ENCODE measurements at places on chromosomes 2 and 18. TPM values are rescaled to one million over a fixed set of nuclear protein-coding genes. Genes with fewer than 3 reads are reported as not detected.

The TMEM198 gene
- total RNA-seq = 9.1 TPM

The MYO1B gene
- 80.3 TPM for total RNA-seq

The OSBPL1A gene
- 15.9 TPM for total RNA-seq

The TCF7L1 gene
- total RNA-seq = 27.7 TPM

The TOGARAM2 gene
- 0.61 TPM for total RNA-seq

The MARCHF4 gene
- total RNA-seq = not detected

The DSEL gene
- 0.18 TPM for total RNA-seq

The FOXD4L1 gene
- 0.73 TPM for total RNA-seq

The KIAA2012 gene
- 0.37 TPM for total RNA-seq

The TMEM37 gene
- 15.8 TPM for total RNA-seq

The EMILIN1 gene
- total RNA-seq = 0.30 TPM

The GRP gene
- total RNA-seq = not detected

DNA sequence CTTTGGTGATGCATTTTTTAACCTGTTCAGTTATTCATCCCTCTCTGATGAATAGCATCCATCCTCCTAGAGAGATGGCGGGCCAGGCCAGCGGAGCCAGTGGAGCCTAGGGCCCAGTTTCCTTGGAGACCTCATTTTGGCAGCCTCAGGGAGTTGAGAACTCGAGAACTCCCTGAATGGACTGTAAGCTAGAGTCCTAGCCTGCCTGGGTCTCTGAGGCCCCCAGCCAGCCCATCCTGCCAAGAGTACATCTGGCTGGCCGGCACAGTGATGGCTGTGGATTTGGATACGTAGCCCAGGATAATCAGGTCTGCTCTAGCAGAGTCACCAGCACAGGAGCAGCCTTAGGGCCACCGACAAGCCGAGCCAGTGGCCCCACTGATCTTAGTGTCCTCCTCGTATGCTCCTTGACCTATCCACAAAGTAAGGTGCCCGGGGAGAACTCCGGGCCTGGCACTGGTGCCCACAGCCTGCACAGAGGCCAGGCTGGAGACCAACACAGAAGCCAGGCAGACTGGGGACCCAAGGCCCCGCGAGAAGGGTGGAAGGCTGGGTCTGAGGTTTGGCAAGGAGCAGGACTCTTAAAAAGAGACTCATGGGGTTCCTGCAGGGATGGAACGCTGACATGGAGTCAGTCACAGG, 110.5 kb upstream of the MCFD2 start:
- no peak for DNase-seq

DNA sequence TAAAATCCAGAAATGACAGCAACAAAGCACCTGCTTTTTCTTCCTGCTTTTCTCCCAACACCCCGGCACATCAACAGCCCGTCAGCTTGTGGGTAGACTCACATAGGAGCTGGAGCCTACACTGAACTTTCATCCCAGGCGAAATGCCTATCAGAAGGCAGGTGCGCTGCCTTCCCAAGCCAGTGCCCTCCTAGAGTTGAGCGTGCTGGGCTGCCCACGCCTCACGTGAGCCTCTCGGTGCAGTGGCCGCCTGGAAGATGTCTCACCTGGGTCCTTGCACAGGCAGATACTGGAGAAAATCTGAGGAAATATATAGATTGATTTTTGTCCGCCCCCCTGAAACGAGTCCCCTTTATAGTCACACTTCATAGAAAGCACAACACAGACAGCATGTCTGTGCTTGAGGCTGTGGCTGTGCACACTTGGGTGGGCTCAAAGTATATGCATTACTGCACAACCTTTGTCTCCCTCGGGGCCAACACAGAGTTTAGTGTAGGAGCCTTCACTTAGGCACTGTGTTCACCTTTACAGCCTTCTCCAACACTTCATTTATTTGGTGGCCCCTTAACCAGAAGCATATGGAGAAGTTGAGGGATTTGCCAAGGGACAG, 112.5 kb downstream of the SMAD7 start:
- no peak for DNase-seq

GRCh38 chr18:40018266-40018665, 1936.8 kb upstream of the PIK3C3 start:
- no peak for DNase-seq

- no peak for DNase-seq
These were observed 72.9 kb downstream of the PRKCE start for GRCh38 chr2:45724335-45724734.

DNA sequence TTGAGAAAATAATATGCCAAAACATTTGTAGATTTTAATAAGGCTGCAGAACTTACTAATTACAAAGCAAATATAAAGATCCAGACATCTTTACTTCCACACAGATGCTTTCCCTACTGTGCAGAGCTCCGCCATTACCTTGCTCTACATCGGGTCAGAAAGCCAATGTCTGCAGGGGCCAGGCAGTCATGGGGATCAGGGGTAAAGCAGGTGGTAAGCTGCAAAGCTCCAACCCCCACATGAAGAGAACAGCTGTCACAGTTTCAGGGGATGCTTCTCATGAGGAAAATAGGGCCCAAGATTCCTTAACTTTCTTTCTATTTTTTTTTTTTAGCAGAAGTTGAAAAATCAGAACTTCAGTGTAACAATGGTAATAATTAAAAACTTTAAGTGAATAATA, 102.7 kb downstream of the DCC start:
- DNase-seq = no peak

- no peak for DNase-seq
These were observed 185.6 kb upstream of the SALL3 start for GRCh38 chr18:78794071-78794430.

DNA sequence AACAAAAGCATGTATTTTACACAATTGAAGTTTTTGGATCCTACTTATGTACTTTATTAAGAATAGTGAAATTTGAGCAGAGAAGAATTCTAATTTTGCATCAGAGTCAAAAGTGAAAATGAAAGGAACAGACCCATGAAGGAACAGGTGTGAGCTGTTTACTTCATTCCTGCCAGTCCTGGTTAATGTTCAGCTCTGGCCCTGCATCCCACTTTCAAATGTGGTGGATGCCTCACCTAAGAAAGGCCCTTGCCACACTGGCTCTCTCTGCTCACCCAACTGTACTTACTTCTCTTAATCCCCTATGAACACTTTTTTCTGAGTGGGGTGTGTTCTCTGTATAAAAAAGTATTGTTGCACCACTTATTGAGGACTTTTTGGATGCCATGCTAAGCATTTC, 22.2 kb downstream of the FAM110C start:
- no peak for DNase-seq

DNA sequence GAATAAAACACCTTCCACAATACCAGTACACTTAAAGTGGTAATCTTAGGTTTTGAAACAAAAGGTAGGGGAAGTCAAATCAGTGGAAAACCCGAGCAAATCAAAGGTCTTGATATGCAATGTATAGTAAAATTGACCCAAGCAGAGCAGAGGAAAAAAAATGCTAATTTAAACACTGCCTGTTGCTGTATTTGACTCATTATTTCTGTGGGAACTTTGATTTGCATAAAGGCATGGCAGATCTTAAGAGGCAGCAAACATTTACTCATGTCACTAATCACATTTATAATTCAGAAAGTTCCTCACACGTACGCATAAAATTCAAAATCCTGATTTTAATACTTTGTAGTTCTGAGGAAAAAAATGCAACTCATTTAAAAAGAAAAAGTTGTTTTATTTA, 64.4 kb downstream of the IKZF2 start:
- no peak for DNase-seq

- DNase-seq = no peak
These were observed 154.2 kb downstream of the KCTD1 start for GRCh38 chr18:26394047-26394654.

- no peak for DNase-seq
These were observed 263.8 kb downstream of the KCNE4 start for GRCh38 chr2:223315813-223316212.

DNA sequence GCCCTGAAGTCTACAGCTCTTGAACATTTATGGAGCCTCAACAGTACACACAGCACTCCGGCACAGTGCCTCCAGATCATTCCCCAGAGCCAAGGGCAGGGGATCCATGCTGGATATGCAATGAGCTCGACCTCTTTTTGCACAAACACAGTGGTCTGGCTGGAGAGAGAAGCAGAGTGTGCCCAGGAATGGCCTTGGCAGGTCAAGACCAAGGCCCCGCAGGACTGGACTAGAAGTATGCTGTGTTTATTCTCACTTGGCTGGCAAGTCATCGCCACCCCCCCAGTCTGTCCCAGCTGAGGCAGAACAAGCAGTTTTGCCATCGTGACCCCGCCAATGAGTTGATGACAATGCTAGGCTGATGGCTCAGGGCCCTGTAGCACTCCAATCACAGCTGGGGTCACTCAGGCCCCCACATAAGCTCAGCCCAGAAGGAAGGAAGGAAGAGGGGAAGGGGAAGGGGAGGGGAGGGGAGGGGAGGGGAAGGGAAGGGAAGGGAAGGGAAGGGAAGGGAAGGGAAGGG, 212.1 kb downstream of the TTC32 start:
- DNase-seq = no peak

GRCh38 chr2:181396256-181397123, 60.7 kb upstream of the ITGA4 start:
- DNase-seq = no peak

DNA sequence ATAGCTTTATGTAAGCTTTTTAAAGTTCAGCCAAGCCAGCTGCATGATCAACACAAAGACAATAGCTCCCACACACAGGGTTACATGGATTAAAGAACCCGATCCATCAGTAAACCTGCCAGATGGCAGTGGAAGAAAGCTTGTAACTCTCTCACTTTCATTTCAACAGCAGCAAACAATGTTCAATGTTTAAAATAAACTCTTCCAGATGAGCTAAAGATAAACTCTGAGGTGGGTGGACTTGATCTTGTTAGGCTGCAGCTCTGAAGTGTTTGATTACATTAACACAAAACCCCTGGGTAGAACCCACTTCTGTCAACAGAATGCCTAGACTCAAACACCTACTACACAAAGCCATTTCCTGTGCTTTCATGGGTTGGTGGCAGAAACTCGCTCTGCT, 13.9 kb downstream of the RDH14 start:
- no peak for DNase-seq

GRCh38 chr2:231015478-231015877, 19.6 kb downstream of the SPATA3 start:
- DNase-seq = no peak

DNA sequence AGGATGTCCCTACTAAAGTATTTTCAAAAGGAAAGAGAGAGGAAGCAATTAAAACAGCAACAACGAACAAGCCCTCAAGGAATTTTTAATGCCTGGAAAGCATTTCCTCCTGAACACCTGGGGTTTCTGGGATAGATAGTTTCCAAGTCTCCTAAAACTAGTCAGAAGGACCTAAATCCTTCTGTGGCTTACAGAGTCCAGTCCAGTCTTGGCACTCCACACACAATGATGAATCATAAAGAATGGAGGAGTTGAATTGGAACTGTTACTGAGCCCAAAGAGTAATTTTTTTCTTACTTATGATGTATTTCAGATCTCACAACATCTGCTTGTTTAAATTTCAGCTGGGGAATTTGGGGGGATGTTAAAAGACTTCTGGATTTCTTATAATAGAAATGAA, 144.6 kb upstream of the SETBP1 start:
- no peak for DNase-seq

GRCh38 chr18:31677592-31677991, 6.8 kb downstream of the B4GALT6 start:
- no peak for DNase-seq

GRCh38 chr2:133380991-133381390, 187.3 kb downstream of the NCKAP5 start:
- no peak for DNase-seq

- DNase-seq = peak; percentile 98
These were observed 637 bp upstream of the SFT2D3 start for GRCh38 chr2:127700527-127701192.

GRCh38 chr2:29114586-29114945, 649 bp upstream of the CLIP4 start:
- DNase-seq = no peak

GRCh38 chr2:239298116-239298804, 102.6 kb downstream of the HDAC4 start:
- DNase-seq = no peak

GRCh38 chr18:61001138-61001537, 332.1 kb upstream of the CDH20 start:
- DNase-seq = no peak

DNA sequence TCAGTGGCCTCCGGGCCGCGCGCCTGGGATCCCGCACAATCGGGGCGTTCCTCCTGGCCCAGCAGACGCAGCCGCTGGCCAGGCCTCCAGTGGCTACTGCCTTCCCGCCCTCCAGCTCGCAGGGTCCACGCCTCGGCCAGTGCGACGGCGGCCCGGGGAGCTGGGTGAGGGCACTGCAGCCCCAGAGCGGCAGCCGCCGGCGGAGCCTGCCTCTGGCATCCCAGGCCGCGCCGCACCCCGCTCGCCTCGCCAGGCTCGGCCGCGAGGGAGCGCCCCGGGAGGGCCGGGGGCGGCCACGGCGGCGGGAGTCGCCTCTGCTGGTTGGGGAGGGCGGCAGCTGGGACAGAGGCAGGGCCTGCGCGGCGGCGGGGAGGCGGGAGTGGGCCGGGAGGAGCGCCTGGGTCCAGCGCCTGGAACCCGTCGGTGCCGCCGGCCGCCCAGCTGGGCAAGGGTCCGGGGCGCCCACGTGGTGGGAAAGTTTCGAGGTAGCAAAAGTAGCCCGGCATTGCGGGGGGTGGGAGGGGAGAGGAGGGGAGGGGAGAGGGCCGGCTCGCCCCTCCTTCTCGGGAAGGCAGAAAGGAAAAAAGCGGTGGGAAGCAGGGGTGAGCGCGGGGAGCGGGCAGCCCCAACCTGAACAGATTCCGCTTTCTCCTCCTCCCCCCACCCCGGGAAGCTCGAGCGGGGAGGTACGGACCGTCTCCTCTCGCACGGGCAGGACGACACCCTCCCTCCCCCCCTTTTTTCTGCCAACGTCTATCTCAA, 1.5 kb upstream of the INHBB start:
- peak; percentile 61 for DNase-seq

- DNase-seq = no peak
These were observed 73.7 kb upstream of the TGFA start for GRCh38 chr2:70627211-70627898.

DNA sequence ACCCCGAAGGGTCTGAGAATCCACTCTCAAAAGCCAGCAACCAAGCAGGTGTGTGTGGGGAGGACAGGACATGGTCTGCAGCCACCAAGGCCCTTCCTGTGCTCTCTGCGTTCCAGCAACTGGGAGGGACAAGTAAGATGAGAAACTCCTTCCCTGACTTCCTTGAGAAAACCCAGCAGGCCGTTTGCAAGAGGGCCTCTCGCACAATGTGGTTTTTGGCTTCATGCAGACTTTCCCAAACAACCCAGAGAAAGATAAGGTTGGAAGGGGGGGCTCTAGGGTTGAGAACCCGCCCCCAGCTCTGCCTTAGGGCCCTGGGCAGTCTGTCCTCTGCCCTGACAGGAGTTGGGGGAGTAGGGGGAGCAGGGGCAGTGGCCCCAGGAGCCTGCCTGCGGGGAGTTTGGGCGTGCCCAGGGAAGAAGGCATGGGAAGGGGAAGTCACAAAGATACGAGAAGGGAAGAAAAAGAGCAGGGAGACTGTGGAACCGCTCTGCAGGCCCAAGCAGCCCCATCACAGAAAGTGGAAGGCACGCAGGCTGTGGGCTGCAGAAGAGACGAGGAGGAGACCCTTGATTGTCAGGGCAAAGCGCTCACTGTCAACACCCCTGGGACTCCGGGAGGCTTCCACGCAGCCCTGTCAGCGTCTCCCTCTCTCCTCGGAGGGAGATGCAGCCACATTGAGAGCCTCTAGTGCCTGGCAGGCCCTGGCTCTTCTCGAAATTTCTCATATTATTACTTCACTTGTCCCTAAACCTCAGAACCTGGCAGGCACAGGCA, 99.8 kb downstream of the SMAD7 start:
- no peak for DNase-seq

- DNase-seq = peak; percentile 91
These were observed 217.8 kb downstream of the OSR1 start for GRCh38 chr2:19140463-19141208.

GRCh38 chr2:155218945-155219344, 520.5 kb downstream of the KCNJ3 start:
- no peak for DNase-seq

All from Caco-2 (cell line).